Activated naive CD8-positive, alpha-beta T cell treated with anti-CD3 and anti-CD28 coated beads, Interleukin-2, amount 50 U/mL, for 24 hours (primary cell): ENCODE measurements at places on chromosomes 4 and X.

DNA sequence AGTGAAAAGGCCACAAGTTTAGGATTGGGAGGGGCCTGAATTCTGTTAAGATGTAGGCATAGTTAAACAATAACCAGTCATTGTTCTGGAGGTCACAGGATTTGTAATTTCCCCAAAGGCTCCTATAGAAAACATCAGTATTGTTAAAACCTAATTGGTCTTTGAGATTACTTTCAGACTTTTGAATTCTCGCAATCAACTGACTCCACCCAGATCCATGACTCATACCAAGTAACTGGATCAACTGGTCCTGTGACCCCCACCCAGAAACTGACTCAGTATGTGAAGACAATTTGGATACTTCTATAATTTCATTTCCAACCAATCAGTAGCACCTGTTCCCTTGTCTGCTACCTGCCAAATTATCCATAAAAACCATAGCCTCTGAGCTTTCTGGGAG, 28.4 kb downstream of the MAGEB16 start:
- no peak for DNase-seq

GRCh38 chrX:126550816-126551215, 1.8 kb downstream of the DCAF12L1 start:
- DNase-seq, result no peak

- DNase-seq, result no peak
Observed at GRCh38 chrX:42432552-42432951, 345.4 kb downstream of the PPP1R2C start.

GRCh38 chrX:137483554-137483953, 82.4 kb upstream of the ZIC3 start:
- DNase-seq, result no peak

DNA sequence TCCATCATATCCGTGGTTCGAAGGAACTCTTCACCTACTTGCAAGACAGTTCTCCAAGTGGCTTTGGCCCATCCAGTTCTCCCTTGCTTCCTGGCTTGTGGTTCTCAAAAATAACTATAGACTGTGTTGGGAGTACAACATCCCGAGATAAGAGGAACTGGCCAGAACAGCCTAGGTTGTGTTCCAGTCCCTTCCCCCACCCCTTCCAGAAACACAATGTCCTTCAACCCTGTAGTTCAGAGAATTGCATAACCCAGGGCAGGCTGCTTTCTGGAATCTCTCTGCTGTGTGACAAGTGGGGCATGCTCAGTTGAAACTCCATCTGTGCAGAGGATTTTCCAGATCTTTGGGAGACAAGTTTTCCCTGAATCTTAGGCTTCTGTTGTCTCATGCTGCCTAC, 206.5 kb downstream of the PCDH10 start:
- no peak for DNase-seq

GRCh38 chr4:186999686-187000085, 276.0 kb upstream of the FAT1 start:
- DNase-seq, result no peak

- no peak for DNase-seq
Observed at GRCh38 chrX:41025926-41026701, 59.1 kb upstream of the USP9X start.
